NCI-H1436 treated with DMSO at 0.1 percent for 48 hours (cell line): ENCODE measurements at places on chromosomes 5 and 9.
A peak's percentile ranks its signal among the peaks of the same experiment; 100 is the strongest.

- no peak for DNase-seq
Measured at GRCh38 chr9:5714501-5715401, 85.8 kb downstream of the RIC1 start.

DNA sequence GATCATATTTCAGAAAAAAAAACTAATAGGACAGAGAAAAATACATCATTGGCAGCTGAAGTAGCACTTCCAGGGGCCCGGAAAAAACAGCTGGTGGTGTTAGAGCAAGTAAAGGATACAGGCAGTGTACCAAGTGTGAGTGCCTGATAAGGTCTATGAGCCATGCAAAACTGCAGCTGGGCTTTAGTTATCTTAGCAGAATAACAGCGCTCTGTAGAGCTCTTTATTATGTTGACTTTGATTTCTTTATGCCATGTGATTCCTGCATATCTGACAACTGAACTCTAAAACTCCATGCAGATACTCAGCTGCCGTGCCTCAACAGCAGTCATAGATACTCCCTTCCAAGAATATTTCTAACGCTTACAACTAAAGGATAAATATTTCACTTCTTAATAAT lies 119.5 kb downstream of the CAAP1 start:
- no peak for DNase-seq

DNA sequence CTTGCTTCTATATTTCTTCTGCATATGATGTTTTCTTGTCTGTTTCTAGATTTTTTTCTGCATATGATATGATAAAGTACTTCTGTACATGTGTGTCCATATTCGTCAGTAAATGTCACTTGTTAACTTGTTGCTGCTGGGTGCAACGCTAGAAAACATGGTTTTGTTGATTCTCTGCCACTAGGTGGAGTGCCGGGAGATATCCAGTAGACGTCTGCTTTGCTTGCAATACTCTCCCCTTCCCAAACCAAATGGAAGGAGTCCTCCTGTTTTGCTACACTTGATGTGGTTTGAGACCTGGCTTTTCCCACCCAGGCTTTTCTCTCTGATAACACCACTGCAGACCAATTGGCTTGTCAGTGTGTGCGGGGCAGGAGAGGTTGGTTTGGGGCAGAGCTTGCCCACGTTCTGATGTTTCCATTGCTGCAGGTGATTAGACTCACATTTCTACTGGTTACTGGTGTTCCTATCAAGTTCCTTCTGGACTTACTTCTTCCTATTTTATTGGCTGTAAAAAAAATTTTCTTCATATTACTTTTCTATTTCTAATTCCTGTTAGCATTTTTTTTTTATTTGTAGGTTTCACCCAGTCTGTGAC lies 900.0 kb upstream of the CDH10 start:
- DNase-seq: no peak

DNA sequence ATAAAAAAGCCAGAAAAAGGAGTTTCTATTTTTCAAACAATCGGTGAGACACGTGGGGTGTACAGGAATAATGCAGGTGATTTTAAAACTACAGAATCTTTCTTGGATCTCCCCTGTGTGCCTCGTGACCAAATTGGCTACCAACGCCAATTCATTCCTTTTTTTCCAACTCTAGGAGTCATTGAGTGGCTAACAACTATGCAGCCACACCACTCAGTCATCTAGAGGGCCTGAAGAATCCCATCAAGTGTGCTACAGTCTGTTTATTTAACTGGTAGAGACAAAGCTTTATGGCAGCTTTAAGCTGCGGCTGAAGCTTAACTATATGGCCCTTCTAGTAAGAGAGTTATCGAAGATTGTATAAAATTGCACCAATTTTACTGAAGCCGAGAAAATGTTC lies 113.1 kb upstream of the NIPBL start:
- no peak for DNase-seq

DNA sequence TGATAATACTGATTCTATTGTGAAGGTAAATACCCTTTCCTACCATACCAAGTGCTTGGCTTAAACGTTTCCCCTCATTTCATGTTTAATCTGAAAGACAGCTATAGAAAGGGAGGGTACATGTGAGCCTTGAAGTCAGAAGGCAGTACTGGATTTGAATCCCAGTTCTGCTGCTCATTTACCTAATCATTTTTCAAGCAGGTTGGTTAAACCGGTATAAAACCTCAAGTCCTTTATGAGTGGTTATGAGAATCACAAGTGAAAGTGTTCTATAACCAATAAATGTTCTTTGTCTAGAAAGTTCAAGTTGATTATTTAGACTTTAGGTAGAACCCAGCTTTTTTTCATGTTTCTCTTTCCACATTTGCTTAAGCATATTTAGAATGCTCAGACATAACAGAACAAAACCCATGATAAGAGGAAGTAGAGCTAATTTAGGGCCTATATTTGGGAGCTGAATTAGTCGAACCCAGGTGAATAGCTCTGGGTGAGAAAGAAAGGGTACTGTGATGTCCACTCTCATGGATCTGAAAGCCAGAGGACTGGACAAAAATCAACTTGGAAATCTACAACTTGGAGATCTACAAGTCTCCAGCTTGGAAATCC lies 29.7 kb upstream of the F2RL2 start:
- DNase-seq: no peak

- no peak for DNase-seq
Measured at GRCh38 chr5:93960042-93960441, 218.6 kb upstream of the POU5F2 start.

DNA sequence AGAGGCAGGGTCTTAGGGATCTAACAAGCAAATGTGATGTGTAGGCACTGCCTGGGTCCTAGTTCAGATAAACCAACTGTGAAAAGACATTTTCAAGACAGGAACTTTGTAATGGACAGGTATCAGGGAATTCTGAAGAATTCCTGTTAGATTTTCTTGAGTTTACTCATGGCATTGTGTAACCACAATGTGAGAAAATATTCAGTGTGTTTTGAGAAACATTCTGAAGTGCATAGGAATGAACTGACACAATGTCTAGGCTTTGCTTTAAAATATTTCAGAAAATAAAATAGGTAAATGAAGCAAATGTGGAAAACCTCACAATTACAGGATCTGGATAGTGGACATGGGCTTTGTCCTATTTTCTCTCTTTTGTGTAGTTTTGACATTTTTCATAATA lies 15.2 kb upstream of the AFAP1L1 start:
- DNase-seq: no peak

GRCh38 chr5:180313677-180314505 lies 22.0 kb upstream of the MAPK9 start:
- no peak for DNase-seq

GRCh38 chr5:132389585-132390286 lies 20.2 kb downstream of the SLC22A5 start:
- no peak for DNase-seq

GRCh38 chr5:66966439-66966838 lies 230.2 kb downstream of the CD180 start:
- DNase-seq: no peak

DNA sequence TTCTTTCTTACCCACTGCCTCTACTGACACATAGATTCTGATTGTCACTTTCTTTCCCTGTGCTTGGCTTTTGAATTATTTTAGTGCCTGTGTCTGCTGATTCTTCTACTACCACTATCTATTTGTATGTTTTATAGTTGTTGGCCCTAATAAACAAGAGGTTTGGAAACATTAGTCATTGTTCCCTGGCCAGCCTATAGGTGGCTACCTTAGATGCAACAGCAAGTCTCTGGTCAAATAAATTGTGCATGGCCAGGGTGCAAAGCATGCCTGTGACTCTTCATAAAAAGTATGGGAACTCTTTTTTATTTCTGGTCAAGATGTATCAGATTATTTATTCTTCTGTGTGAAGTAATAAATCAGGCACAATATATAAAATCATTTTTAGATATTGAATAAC lies 124.4 kb downstream of the PLK2 start:
- DNase-seq: no peak

GRCh38 chr5:1557114-1557873 lies 33.5 kb upstream of the LPCAT1 start:
- no peak for DNase-seq

- DNase-seq: no peak
Measured at GRCh38 chr9:109560470-109561132, 62.5 kb upstream of the PTPN3 start.

- no peak for DNase-seq
Measured at GRCh38 chr5:150159741-150160179, 4.1 kb upstream of the PDGFRB start.

- no peak for DNase-seq
Measured at GRCh38 chr5:136094189-136094912, 38.3 kb upstream of the SMAD5 start.

DNA sequence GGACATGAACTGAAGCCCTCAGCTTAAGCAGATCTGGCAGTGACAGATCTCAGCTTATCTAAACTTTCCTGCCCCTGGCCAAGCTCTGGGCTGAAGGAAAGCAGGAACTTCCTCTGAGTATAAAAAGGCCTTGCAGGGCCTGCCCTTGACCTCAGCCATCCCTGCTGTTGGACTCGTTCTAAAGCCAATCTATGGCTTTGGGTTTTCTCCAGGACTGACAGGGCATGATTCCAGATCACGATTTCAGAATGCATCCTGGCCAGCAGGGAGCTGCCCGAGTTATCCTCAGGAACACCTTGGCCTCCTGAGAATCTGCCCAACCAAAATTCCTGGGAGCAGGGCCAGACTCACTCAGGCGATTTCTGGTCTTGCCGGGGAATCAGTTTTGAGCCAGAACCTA lies 502.7 kb downstream of the TLE4 start:
- no peak for DNase-seq

GRCh38 chr9:88593537-88594185 lies 58.7 kb downstream of the NXNL2 start:
- no peak for DNase-seq

DNA sequence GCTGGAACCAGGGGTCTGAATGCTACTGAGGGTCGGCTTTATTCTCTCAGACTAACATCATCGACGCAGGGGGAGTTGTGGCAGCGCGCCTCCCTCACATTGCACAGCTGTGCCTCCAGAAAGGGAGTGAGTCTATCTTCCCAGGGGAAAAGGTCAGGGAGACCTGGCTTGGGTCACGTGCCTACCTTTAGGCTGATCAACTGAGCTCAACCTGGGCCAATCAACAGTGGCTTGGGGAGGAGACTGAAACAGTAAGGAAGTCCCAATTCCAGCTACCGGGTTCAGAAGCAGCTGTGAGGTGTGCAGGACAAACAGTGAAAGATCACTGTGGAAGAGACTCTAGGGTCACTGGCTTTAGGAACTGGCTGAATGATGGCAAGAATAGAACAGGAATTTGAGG lies 14.3 kb downstream of the SNX30 start:
- peak; percentile 74 for DNase-seq

- no peak for DNase-seq
Measured at GRCh38 chr5:1655496-1656270, 131.9 kb upstream of the LPCAT1 start.

DNA sequence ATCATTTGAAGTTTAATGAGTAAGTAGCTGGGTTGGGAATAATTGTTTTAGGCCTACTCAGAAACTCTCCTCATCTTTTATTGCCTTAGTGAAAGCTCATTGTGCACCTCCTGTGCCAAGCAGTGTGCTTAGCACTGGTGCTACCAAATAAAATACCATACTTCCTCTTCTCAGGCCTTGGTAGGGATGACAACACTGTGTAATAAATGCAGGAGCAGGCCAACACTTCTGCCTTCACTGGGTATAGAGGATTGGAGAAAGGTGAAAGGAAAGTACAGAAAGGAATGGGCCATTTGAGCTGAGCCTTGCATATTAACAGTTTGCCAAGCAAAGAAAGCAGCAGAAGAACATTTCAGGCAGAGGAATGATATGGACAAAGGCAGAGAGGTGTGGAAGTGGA lies 285.7 kb downstream of the NR3C1 start:
- no peak for DNase-seq

- no peak for DNase-seq
Measured at GRCh38 chr9:134442486-134443173, 116.4 kb downstream of the RXRA start.

GRCh38 chr9:81575956-81576355 lies 113.4 kb downstream of the TLE1 start:
- DNase-seq: no peak

GRCh38 chr9:97640325-97640724 lies 6.7 kb downstream of the NCBP1 start:
- no peak for DNase-seq

- DNase-seq: no peak
Measured at GRCh38 chr5:9283473-9283872, 262.4 kb downstream of the SEMA5A start.

- DNase-seq: no peak
Measured at GRCh38 chr9:93598647-93599241, 22.4 kb downstream of the PHF2 start.

DNA sequence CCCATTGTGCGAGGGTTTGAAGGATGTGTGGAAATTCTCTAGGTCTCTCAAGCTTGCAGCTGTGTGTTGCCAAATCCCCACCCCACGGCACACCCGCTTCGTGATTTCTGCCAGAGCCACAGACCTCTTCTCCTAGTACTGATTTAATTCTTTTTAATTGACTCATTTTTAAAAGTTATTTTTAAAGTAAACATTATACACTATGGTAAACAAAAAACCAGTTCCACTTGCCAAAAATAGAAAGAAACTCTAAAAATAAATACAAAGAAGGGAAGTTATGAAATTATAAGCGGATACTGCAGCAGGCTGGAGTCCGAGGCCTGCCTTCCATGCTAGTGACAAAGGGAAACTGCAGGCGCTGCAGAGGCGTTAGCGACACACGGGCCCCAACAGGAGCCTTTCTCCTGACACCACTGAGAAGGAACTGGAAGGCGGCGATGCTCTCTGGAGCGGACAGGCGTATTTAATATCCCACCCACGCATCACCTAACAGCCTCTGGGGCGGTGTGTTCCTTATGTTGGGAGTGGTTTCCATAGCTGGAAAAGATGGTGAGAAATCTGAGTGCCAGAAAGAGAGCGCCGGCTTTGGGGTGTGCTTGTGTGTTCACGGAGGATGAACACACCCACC lies 122.5 kb downstream of the COL23A1 start:
- no peak for DNase-seq

DNA sequence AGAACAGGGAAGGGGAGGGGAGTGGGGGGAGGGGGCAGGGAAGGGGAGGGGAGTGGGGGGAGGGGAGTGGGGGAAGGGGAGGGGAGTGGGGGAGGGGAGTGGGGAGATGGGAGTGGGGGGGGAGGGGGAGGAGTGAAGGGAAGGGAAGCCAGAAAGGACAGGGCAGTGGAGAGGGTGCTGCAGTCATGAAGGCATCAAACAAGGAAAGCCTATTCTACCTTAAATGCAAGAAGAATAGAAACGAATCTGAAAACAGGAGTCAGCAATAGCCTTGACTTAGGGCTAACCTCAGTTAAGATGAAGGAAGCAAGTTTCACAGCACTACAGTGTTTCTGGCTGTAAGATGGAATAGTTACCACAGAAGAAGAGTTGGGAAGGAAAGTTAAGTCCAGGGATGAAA lies 59.5 kb downstream of the CAMSAP1 start:
- DNase-seq: no peak

GRCh38 chr5:133842846-133843611 lies 125.4 kb downstream of the C5orf15 start:
- no peak for DNase-seq

DNA sequence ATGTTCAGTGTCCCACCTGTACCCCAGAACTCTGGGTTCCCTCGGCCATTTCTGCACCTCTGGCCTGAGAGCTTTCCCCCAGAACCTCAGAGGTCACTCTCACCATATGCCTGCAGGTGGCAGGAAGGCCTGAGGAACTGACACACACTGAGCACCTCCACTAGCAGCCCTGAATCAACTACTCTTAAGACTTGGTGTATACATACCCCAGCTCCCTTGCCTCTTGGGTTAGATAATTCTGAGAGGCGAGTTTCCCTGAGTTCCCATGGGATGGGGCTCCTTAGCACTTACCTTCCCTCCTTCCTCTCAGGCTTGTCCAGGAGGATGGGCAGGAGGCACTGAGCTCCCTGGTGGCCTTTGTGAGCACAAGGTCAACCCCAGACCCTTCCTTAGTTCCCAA lies 86.1 kb downstream of the HSD17B3 start:
- DNase-seq: no peak

GRCh38 chr5:176619569-176620332 lies 9.8 kb upstream of the GPRIN1 start:
- DNase-seq: no peak
